ENCODE measurements at places on chromosomes 1 and 21. TPM values are rescaled to one million over a fixed set of nuclear protein-coding genes. Genes with fewer than 3 reads are reported as not detected.

GRCh38 chr1:76583875-76584477 lies 283.3 kb upstream of the ST6GALNAC5 start:
- no peaks in the 10 kb centered on the region for H3K4me1 ChIP-seq
- no peaks in the 10 kb centered on the region for H3K27me3 ChIP-seq
- DNase-seq = no peak
- H3K4me3 ChIP-seq = no peak overlapping the region
- no peak overlapping the region for H3K27ac ChIP-seq
- no peaks in the 10 kb centered on the region for H3K36me3 ChIP-seq

DNA sequence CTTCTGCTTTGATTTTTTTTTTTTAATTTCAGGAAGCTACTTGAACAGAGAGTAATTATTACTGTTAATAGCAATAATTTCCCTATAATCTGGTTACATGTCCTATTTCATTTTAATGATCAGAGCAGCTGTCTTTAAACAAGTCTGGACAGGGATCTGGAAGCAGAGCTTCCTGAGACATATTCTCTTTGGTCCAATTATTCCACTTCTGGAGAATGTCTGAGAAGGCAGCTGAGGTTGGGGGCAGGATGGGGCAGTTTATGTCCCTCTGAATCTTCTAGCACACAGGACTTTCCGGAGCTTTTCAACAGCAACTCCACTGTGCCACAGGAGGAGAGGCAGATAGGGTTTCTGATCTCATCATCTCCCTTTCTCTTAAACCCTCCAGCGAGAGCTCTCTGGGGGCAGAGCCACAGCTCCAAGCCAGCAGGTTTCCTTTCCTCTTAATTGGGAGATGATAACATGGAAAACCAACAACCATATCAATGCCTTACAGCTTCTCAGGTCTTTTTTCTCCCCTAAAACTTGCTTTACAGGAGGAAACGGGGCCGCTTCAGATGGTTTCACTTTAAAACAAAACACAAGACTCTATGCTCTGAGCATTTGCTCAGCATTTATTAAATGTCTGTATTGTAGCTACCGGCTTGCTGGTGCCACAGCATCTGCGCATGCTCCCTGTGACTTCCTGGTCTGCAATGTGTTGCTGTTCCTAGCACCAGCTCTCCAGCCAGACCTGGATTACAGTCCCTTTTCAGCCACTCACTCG lies 425.7 kb upstream of the USP24 start:
- no peaks in the 10 kb centered on the region for H3K27me3 ChIP-seq
- H3K36me3 ChIP-seq = no peaks in the 10 kb centered on the region
- H3K27ac ChIP-seq = no peak overlapping the region
- H3K4me3 ChIP-seq = no peak overlapping the region
- no peak for DNase-seq

AGRN gene
- total RNA-seq = 589 TPM

DNA sequence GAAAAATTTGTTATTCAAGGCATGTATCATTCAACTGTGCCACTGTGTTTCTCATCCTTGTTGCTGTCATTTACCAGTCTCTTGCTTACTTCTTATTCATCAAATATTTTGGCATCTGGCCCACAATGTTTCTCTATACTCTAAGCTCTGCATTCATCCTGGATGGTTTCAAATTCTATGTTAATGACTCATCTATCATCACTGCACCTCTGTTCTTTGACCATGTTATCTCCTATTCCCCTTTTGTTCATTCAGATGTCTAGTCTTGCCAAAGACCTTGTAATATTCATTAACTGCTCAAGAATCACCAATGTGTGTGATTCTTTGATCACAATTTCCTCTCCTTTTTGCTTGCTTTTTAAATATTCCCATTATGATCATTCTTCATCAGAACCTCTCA lies 54.6 kb upstream of the PRKACB start:
- H3K4me1 ChIP-seq = peaks cover 15% of the 10 kb centered on the region
- no peak overlapping the region for H3K4me3 ChIP-seq
- DNase-seq = peak; percentile 48
- H3K27ac ChIP-seq = no peak overlapping the region
- H3K36me3 ChIP-seq = no peaks in the 10 kb centered on the region
- H3K27me3 ChIP-seq = no peaks in the 10 kb centered on the region

UBAP2L gene
- total RNA-seq = 203 TPM

PPIAL4G gene
- not detected for total RNA-seq

- DNase-seq = no peak
- H3K27me3 ChIP-seq = no peaks in the 10 kb centered on the region
- peaks cover 7% of the 10 kb centered on the region for H3K36me3 ChIP-seq
- no peak overlapping the region for H3K27ac ChIP-seq
- H3K4me1 ChIP-seq = no peaks in the 10 kb centered on the region
Measured at GRCh38 chr1:180167721-180168467, 13.2 kb downstream of the QSOX1 start.

DNA sequence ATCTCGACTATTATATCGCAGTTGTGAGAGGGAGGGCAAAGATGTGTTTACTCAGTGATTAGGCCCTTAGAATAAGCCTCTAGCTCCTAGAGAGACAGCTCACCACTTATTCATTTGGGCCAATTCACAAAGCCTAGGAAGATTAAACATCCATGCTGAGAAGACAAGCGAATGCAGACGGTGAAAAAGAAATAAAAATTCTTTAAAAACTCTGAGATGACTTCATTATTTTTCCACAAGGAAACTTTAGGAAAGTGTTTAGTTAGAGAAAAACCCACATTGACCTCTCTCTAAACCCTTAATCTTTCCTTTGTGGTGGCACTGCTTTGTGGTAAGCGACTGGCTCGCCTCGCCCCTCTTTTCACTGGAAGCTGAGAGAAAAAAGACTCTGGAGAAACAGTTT lies 146.8 kb upstream of the DMRTA2 start:
- no peaks in the 10 kb centered on the region for H3K27me3 ChIP-seq
- DNase-seq = peak; percentile 64
- H3K4me3 ChIP-seq = no peak overlapping the region
- no peaks in the 10 kb centered on the region for H3K36me3 ChIP-seq
- peaks cover 9% of the 10 kb centered on the region for H3K4me1 ChIP-seq

GRCh38 chr1:6287431-6287886 lies 26.6 kb upstream of the GPR153 start:
- no peaks in the 10 kb centered on the region for H3K4me1 ChIP-seq
- DNase-seq = no peak
- no peak overlapping the region for H3K4me3 ChIP-seq
- no peak overlapping the region for H3K27ac ChIP-seq
- no peaks in the 10 kb centered on the region for H3K27me3 ChIP-seq
- H3K36me3 ChIP-seq = no peaks in the 10 kb centered on the region

C1orf115 gene
- 1.1 TPM for total RNA-seq

DNA sequence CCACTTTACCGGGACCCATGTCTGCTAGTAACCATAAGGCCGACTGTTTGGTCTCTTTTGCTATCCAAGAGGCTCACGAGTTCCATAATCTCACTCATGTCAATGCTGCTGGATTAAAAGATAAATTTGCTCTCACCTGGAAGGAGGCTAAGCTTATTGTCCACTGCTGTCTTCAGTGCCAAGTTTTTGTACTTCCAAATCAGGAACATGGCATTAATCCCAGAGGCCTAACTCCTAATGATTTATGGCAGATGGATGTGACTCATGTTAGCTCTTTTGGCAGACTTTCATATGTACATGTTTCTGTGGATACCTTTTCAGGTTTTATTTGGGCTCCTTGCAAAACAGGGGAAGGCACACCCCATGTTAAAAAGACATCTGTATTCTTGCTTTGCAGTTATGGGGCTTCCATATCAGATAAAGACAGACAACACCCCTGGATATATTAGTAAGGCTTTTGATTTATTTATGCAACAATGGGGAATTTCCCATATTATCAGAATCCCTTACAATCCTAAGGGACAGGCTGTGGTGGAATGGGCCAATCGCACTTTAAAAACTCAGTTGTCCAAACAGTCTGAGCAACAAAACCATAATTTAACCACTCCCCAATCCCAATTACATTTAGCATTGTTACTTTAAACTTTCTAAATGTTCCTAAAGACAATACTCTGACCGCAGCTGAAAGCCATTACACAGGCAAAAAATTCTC lies 162.7 kb downstream of the IER5 start:
- peak; percentile 81 for DNase-seq
- H3K27me3 ChIP-seq = no peaks in the 10 kb centered on the region
- peaks cover 11% of the 10 kb centered on the region for H3K4me1 ChIP-seq
- H3K27ac ChIP-seq = no peak overlapping the region
- H3K4me3 ChIP-seq = no peak overlapping the region

GRCh38 chr1:155250633-155251449 lies 4.4 kb downstream of the ENTREP3 start:
- peaks cover 25% of the 10 kb centered on the region for H3K4me1 ChIP-seq
- peak; percentile 61 for DNase-seq
- H3K4me3 ChIP-seq = peak overlapping the region; percentile 33
- H3K27me3 ChIP-seq = no peaks in the 10 kb centered on the region
- H3K36me3 ChIP-seq = no peaks in the 10 kb centered on the region
- peak overlapping the region; percentile 5 for H3K27ac ChIP-seq

GRCh38 chr1:201164645-201165044 lies 10.4 kb upstream of the TMEM9 start:
- H3K4me3 ChIP-seq = no peak overlapping the region
- H3K27me3 ChIP-seq = peaks cover 29% of the 10 kb centered on the region
- H3K36me3 ChIP-seq = no peaks in the 10 kb centered on the region
- H3K27ac ChIP-seq = no peak overlapping the region
- DNase-seq = no peak

GRCh38 chr21:45295576-45296365 lies 8.1 kb upstream of the POFUT2 start:
- H3K36me3 ChIP-seq = no peaks in the 10 kb centered on the region
- no peak overlapping the region for H3K4me3 ChIP-seq
- peak; percentile 83 for DNase-seq
- H3K27ac ChIP-seq = peak overlapping the region; percentile 98

- H3K27ac ChIP-seq = no peak overlapping the region
- H3K27me3 ChIP-seq = peaks cover 12% of the 10 kb centered on the region
- H3K4me1 ChIP-seq = no peaks in the 10 kb centered on the region
- no peak overlapping the region for H3K4me3 ChIP-seq
Measured at GRCh38 chr1:158115126-158115525, 65.6 kb upstream of the CD1D start.

PAX7 gene
- 0.05 TPM for total RNA-seq

SYCP1 gene
- total RNA-seq = not detected

TMPRSS15 gene
- total RNA-seq = not detected

DNA sequence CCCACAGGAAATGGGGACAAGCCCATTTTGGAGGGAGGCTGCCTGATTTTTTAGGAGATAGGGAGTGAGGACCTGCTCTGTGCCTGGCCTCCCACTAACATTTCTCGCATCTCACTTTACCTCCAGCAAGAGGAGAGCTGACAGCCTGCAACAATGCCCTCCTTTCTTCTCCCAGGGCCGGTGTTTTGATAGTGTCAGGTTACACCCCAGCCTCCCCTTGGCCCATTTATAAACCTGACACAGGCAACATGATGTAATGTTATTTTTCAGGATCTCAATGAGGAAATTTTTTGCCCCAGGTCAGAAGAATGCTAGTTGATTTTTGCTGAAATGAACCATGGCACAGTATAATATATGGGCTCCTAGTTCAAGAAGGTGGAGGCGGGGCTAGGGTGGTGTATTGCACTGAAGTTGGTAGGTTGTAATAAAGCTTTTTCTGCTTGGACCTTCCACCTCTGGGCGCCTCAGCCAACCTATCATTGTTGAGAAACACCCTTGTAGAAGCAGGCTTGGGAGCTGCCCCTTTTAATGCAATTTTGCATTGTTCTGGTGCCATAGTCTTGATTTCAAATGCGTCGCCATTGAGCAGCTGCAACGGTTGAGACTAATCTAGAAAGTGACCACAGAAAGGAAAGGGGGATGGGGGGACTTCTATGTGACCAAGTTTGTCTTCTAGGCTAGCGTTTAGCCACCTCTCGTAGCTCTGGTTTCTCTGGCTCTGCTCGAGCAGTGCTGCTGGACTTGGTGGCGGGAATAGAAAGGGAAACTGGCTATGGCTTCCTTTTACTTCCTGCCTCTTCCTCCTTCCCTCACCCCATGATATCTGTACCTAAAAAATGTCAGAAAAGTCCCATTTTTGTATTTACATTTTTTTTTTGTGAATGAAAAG lies 53.0 kb downstream of the PBX1 start:
- H3K36me3 ChIP-seq = no peaks in the 10 kb centered on the region
- peaks cover 28% of the 10 kb centered on the region for H3K4me1 ChIP-seq
- peak overlapping the region; percentile 33 for H3K27ac ChIP-seq
- DNase-seq = peak; percentile 91
- H3K27me3 ChIP-seq = no peaks in the 10 kb centered on the region

TFF3 gene
- total RNA-seq = 0.84 TPM

DNA sequence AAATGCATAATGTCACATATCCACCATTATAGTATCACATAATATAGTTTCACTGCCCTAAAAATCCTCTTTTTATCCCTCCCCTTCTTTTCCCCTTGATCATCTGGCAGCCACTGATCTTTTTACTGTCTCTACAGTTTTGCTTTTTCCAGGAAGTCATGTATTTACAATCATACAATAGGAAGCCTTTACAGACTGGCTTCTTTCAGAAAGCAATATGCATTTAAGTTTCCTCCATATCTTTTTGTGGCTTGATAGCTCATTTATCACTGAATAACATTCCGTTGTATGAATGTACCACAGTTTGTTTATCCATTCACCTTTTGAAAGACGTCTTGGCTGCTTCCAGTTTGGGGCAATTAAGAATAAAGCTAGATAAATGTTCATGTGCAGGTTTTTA lies 14.3 kb upstream of the WDTC1 start:
- no peaks in the 10 kb centered on the region for H3K4me1 ChIP-seq
- H3K27me3 ChIP-seq = no peaks in the 10 kb centered on the region
- H3K4me3 ChIP-seq = no peak overlapping the region
- H3K27ac ChIP-seq = no peak overlapping the region

VPS26C gene
- total RNA-seq = 47.2 TPM

TFF2 gene
- total RNA-seq = not detected

DNA sequence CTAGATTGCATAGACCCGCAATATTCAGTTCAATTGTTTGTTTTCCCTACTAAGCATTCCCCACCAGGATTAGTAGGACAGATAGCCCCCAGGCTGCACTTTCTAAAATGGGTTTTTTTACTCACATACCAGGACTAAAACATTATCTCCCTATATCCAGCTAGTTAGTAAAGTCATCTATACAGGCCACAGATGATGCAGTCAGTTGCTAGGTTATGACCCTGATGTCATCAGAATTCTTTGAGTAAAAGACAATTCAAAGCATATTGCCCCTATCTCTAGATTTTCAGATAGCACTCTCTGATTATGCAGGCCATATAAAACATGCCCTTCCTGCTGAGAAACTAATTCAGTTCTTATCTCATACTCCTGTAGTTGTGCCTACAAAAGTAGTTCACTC lies 203.6 kb downstream of the LBR start:
- H3K36me3 ChIP-seq = no peaks in the 10 kb centered on the region
- no peaks in the 10 kb centered on the region for H3K4me1 ChIP-seq
- no peak for DNase-seq

NR1I3 gene
- total RNA-seq = not detected

DNA sequence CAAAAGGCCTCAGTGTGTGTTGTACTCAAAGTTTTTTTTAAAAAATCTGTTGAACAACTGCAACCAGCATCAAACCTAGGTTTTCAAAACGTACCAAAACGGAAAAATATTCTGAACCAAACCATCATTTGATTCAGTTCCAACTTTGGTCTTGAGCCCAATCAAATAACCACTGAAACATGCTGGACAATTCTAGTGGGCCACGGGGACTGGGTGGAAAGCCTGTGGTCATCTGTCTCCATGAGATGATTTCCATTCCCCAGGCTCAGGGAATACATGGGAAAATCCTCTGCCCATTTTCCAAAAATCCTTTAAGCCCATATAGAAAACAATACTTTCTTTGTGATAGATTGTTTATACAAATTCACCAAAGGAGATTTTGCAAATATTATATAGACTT lies 22.5 kb downstream of the ITPKB start:
- no peaks in the 10 kb centered on the region for H3K36me3 ChIP-seq
- DNase-seq = no peak
- no peaks in the 10 kb centered on the region for H3K27me3 ChIP-seq
- no peak overlapping the region for H3K4me3 ChIP-seq
- H3K4me1 ChIP-seq = peaks cover 8% of the 10 kb centered on the region
- no peak overlapping the region for H3K27ac ChIP-seq
